ENCODE measurements at places on chromosomes 16 and 17.

DNA sequence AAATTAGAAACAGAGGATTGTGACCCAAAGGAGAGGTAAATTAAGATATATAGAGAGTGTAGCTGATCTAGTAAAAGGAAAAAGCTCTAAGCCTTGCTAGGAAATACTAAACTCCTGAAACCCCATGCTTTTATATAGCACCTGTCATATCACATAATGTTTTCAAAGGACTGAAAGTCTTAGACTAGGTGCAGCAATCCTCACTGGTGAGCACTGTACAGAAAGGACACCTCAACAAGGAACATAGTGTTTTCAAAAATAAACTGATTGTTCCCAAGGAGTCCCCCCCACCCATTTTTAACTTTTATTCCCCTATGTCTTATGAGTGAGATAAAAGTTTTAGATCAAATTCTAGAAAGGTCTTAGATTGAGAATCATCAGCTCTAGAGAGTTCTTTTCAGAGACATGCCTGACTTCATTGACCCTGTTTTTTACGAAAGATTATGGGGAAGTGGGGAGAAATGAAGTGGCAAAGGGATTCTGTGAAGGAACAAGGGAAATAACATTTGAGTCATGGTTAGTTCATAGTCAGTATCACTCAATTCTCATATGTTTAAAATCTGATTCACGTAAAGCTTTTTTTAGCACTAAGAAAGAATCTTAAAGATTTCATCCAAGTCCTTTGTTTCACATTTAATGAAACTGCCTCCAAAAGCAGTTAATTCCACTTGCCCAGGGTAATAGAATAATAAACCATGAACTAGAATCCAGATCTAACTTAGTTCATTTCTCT, 166.4 kb downstream of the CYB561 start:
- peak; percentile 64 for DNase-seq

DNA sequence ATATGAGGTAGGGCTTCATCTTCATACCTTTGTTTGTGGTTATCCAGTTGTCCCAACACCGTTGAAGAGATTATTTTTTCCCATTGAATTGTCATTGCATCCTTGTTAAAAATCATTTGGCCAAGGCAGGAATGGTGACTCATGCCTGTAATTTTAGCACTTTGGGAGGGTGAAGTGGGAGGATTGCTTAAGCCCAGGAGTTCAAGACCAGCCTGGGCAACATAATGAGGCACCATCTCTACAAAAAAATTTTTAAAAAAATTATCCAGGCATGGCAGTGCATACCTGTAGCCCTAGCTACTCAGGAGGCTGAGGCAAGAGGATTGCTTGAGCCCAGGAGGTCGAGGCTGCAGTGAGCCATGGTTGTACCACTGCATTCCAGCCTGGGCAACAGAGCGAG, 223.9 kb downstream of the TANC2 start:
- DNase-seq = peak; percentile 11

GRCh38 chr16:4323845-4324488, 8.1 kb downstream of the GLIS2 start:
- peak; percentile 65 for DNase-seq

GRCh38 chr17:63611354-63611753, 10.7 kb downstream of the TACO1 start:
- no peak for DNase-seq

GRCh38 chr17:77119668-77120301, 21.0 kb upstream of the SEC14L1 start:
- DNase-seq = no peak

DNA sequence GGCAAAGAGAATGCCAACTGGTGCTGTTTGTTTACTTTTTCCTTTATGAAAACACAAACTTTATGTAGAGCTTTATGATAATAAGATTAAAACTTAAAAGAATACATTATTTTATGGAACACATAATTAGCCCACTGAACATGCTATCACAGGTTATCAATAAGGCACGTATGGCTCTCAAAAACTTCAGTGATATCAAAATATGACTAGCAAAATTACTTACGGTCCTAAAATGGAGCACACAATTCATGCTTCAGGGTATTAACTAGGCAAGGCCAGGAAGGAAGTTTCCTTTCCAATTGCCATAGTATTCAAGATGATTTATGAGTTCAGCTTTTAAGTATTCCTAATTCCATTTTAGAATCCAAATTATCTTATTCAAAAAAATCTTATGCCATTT, 3.6 kb downstream of the RNF43 start:
- DNase-seq = no peak

DNA sequence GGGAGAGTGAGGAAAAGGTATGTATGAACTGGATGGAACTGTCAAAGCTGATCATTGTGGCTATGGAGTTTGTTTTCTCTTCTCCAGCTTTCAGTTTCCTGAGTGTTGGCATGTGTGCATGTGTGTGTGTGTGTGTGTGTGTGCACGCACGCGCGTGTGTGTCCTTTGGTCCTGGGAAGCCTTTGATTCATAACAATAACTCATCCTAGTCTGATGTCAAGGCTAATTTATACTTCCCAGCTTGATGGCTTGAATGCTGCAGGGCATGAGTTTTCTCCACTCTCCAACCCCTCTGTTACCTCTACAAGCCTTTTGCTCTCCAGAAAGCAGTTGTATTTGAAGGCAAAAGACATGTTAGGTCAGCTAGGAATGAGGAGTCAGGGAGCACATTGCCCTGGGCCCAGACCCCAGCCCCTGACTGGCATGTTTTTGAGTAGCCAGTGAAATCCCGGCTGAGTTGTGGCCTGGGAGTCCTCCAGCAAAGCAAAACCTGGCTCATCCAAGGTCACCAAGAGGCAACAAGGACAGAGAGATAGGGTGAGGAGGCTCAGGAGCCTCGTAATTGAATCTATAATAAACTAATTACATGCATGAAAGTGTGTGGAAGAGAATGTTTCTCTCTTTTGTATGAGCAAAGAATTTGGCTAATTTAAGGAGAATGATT, 8.9 kb upstream of the CDC42EP4 start:
- DNase-seq = peak; percentile 45

GRCh38 chr17:12773153-12773552, 16.1 kb upstream of the ARHGAP44 start:
- DNase-seq = no peak

GRCh38 chr17:50203604-50204345, 2.3 kb upstream of the COL1A1 start:
- DNase-seq = no peak

GRCh38 chr16:67350324-67350723, 23.7 kb downstream of the LRRC36 start:
- no peak for DNase-seq

- DNase-seq = peak; percentile 79
These were observed 103.9 kb upstream of the FAM20A start for GRCh38 chr17:68704871-68705713.

DNA sequence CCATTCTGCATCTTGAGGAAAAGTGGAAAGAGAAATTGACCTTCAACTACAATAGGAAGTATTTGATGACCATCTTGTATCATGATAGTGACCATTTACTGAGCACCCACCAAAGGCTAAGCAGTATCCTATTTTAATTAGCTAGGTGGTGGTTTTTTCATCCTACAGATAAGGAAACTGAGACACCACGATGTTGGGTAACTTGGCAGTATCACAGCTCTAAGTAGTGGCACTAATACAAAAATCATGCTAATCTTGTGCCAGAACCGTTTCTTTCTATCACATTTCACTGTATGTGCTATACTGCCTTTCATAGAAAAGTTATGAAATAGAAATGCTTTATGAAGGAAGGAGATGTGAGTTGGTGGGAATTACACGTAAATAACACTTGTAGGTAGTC, 2.3 kb downstream of the EVI2B start:
- no peak for DNase-seq

GRCh38 chr17:56913000-56913311, 893 bp downstream of the TRIM25 start:
- DNase-seq = no peak

- no peak for DNase-seq
These were observed 8.9 kb downstream of the OR4D1 start for GRCh38 chr17:58156839-58157803.

- no peak for DNase-seq
These were observed at the start of gene CD300LD for GRCh38 chr17:74592087-74592990. TSS of gene CD300LD (minus strand) at chr17:74592283. CDS start at chr17:74592202, 81 bp downstream.

DNA sequence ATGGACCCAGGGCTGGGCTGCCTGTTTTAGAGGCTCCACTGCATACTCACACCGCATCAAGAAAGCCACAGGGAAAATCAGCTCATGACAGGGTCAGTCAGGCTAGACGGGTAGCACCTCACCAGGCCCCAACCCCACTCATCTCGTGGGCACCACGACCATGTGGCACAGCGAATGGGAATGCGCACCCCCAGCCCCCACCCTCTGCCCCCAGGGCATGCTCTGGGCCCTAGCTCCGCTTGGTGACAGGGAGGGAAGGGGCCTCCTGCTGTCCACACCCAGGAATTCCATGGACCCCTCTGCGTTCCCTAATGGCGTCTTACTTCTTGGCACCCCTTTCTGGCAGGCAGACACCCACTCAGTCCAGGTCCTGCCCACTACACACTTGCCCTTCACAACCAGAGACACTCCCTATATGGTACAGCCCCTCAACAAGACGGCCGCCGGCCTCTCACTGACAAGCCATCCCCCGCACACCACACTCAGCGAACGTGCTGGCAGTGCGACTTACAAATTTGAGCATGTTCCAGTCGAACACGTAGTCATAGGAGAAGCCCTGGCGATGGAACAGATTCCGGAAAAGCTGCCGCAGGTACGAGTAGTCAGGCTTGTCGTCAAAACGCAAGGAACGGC, 22.1 kb downstream of the SLC16A3 start:
- no peak for DNase-seq

GRCh38 chr17:44826123-44826790, 3.8 kb downstream of the GJC1 start:
- DNase-seq = no peak

- no peak for DNase-seq
These were observed 7.5 kb upstream of the GJD3 start for GRCh38 chr17:40372031-40372430.

- DNase-seq = peak; percentile 1
These were observed at the start of gene CACNG3 for GRCh38 chr16:24255456-24256371. TSS of gene CACNG3 (plus strand) at chr16:24256335. CDS start at chr16:24256755, 420 bp downstream.

DNA sequence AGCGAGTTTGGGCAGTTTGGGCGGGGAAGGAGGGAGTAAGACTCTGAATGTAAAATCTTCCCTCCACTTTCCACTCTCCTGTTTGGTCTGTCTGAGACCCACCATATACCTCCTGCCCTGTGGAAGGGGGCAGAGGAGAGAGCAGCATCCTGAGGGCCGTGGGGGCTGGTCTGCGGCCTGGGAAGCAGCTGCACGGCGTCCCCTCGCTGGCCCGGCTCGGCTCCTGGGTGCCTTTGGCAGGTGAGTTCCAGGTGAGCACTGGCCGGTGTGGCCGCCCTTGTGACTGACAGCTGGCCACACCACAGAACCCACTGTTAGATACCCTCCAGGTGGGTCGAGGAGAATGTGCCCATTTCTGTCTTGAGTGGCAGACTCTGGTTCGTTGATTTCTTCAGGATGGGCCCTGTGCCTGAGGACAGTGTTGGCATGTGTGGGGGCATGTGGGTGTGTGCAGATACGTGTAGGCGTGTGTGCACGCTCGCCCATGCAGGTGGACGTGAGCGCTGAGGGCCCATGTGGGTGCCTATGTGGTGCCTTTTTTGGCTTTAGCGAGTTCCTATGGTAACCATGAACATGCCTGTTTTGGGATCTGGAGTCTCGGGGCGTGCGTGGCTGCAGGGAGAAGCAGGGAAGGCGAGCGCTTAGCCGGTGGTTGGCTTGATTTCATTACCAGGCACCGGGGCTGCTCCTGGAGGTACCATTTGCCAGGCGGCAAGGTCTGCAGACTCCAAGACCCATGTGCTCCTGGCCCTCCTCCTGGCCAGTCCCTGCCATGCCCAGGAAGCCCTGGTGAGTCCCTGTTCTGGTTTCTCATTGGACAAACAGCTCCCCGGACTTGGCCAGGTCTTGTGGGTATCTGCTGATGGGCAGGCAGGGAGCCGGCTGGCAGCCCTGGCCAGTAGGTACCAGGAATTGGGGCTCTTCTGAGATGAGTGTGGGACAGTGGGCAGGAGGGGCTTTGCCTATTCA, 12.4 kb downstream of the RAP1GAP2 start:
- no peak for DNase-seq

DNA sequence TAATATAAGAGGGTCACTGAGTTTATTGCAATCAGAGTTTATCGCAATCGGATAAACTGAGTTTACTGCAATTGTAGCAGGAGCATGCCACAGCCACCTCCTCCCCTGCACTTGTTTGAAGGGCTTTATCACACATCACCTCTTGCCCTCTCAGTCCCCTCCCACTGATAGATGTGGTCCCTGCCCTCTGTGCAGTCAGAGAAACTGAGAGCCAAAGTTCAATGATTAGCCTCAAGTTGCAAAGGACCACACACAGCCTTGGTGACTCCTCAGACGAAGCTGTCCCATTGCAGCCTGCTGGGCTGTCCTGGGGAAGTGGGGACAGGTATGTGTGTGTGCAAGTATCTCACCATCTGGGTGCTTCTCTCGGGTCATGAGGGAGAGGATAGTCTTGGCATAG, 13.6 kb downstream of the ACLY start:
- DNase-seq = no peak

DNA sequence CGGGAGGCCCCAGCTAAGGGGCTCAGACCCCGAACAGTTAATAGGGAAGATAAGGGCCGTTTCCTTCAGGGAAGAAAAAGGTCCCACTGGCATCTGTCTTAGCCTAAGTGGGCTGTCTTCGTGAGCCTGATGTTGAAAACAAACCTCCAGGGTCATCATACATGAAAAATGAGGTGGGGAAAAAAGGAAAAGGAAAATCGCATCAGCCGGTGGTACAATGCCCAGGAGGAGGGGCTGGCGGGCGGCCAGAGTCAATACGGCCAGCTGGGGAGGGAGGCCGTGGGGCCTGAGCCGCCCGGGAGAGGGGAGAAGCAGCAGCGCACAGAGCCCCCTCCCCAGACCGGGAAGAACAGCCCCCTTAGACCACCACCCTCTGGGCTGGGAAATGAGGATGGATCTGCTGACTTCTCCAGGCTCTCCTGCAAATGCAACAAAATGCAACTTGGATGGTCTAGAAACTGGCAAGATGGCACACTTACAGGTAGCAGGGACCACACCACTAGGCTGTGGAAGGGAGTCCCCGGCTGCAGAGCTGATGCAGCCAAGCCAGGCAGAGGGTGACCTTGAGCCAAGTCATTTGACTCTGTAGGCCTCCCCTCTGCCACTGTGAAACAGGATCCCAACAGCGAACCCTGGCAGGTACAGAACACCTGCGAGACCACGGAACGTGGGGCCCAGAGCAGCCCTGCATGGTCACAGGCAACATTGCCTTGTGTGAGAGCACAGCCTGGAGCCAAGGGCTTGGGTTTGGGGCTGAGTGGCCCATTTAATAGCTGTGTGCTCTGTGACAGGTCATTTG, 448.5 kb downstream of the SOX9 start:
- DNase-seq = no peak

All from amniotic epithelial cell (primary cell).